NB4 (cell line): ENCODE measurements at places on chromosomes 7 and 10.

GRCh38 chr10:101284744-101285463 lies 55.6 kb upstream of the LBX1 start:
- DNase-seq, result no peak

GRCh38 chr7:151062399-151063211 lies 3.2 kb downstream of the SLC4A2 start:
- no peak for DNase-seq

DNA sequence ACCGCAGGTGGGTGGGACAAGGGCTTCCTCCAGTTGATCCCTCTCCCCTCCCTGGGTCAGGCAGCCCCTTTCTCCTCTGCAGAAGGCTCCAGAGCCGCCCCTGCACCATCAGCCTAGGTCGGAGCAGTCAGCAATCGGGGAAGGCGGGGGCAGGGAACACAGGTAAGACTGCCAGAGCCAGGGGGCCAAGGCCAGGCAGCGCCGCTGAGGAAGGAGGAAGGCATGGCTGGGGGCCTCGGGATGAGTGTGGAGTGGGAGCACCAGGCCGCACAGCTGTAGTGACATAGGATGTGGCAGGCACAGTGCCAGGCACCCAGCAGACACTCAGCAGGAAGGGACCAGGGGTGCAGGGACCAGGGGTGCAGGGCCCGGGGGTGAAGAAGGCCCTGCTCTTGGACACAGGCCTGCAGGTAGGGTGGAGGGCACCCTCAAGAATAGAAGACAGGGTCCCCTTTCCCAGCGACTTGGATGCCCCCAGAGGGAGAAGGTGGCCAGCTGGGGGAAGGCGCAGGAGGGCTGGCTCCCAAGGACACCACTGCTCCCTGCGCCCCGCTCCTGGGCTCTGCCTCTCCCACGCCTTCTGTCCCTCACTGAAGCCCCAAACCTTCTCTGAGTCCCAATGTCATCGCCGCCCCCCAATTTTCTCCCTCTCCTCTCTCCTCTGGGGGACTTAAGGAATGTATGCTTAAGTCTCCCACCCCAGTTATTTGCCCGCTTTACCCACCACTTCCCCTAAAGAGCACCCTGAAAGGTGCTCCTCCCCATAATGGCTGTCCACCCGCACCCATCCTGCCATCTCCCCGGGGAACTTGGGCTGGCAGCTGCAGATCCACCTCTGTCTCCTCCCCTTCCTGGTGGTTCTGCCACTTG lies 38.5 kb downstream of the CAMK2B start:
- peak; percentile 63 for DNase-seq

- peak; percentile 10 for DNase-seq
Measured at GRCh38 chr10:116809483-116810119, 39.7 kb upstream of the ENO4 start.

DNA sequence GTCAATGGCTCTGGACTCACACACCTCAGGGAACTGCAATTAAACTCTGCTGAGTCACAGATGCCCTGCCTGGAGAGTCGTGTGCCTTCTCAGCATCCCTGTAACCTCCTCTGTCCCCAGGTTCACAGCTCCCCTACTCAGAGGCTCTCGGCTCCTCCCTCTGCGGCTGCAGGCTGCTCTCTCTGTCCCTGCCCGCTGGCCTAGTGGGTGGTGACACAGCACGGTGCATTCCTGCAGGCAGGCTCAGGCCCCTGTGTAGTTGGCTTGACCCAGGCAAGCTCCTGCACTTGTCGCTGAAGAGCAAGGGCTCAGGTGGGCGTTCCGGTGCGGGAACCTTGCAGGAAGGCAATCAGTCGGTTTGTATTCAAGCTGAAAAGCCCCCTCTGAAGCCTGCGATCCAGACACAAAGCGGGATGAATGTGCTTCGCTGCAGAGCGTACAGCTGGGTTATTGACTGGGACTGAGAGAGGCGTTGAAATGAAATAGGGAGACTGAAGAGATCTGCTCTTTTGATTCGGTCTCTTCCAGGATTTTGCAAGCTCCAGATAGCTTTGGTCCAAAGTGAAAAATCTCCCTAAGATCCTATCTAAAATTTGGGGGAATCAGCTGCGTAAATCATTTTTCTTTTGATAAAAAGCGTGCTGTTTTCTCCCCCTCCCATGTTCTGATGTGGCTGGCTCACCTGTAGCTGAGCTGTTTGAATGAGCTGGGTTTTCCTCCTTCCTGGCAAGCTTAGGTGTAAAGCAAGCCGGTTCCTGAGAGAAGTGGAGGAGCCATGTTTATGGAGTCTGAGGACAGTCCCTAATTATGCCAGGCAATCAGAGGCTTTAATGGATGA lies 208.7 kb upstream of the PHYHIPL start:
- DNase-seq, result no peak

- no peak for DNase-seq
Measured at GRCh38 chr7:67644151-67644550, 647.5 kb downstream of the TYW1 start.

DNA sequence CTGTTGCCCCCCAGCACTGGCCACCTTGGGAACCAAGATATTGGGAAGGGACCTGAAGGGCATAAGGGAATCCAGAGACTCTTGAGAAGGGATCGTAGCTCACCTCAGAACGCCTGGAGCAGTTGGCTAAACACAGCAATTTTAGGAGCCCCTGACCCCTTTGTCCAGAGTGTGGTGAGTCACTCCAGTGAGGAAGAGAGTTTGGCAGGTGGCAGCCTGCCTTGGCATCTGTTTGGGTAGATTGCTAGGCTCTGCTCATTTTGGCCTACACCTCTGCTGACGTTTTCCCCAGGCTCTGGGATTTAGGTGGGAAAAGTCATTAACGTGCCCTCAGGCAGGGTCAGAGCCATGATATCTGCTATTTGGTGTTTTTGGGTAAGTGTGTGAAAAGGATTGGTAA lies 100.6 kb downstream of the GRB10 start:
- no peak for DNase-seq

DNA sequence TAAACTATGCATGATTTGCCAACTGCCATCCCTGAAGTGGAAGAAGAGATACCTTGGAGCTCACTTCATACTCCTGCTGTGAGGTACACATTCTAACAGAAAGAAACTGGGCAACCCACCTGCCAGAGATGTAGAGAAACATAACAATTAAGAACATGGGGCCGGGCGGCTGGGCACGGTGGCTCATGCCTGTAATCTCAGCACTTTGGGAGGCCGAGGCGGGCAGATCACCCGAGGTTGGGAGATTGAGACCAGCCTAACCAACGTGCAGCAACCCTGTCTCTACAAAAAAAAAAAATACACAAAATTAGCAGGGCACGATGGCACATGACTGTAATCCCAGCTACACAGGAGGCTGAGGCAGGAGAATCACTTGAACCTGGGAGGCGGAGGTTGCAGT lies 402.6 kb upstream of the ANKRD30A start:
- DNase-seq, result no peak

DNA sequence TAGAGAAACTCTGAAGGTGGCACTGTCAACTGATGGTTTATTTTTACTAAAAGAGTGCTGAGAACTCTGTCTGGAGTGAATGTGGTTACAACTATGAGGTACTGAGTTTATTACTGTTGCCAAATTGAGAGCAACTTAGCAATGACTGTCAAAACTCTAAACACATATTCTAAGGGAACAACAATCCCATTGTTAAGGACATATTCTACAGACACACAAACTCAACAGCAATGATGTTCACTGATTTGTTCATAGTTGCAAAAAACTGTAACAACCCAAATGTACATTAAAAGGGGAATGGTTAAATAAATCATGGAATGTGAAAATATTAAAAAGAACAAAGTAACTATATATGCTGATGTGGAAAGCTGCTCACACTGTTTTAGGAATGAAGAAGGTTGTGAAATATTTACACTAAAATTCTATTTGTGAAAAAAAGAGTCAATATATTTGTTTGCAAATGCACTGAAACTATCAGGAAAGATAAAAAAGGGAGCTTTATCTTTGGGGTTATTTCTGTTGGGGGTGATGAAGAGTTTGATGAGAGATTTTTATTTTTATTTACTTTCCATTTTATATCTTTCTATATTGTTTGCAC lies 12.9 kb downstream of the PON2 start:
- no peak for DNase-seq

GRCh38 chr7:106524690-106525059 lies 136.3 kb downstream of the CCDC71L start:
- no peak for DNase-seq
